ENCODE measurements at places on chromosomes 4 and X.

GRCh38 chrX:119970574-119970973, 27.0 kb upstream of the NKAP start:
- DNase-seq, result no peak

GRCh38 chr4:163284304-163284703, 48.1 kb downstream of the NPY1R start:
- no peak for DNase-seq

DNA sequence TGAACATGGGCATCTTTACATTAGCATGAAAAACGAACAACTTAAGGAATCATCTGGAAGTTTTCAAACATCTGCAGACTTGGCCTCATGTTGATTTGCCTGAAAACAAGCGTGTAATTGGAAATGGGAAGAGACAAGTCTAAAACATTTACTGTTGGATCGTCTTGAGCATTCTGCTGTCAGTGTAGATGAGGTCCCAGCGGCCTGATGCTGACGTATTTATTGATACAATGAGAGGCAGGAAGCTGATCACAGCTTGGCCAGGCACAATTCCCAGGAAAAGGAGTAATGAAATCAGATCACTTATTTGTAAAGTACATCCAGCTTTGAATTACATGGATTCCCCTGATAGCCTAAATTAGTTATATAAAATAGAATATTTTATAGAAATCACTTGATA, 210.6 kb downstream of the CLCN4 start:
- DNase-seq, result no peak

DNA sequence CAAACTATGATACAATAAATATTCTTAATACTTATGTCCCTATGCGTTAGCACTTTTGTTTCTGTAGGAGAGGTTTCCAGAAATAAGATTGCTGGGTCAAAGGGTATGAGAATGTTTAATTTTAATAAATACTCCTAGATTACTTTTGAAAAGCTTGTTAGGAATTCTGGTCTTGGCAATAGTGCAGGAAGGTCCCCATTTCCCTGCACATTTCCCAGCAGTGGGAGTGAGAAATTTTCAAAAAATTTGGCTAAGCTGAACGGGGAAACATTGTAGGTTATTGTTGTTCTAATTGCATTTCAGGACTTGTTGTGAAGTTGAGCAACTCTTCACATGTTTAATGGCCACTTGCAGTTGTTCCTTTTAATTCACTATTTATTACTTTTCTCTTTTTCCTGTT, 27.1 kb downstream of the IGFBP7 start:
- no peak for DNase-seq

DNA sequence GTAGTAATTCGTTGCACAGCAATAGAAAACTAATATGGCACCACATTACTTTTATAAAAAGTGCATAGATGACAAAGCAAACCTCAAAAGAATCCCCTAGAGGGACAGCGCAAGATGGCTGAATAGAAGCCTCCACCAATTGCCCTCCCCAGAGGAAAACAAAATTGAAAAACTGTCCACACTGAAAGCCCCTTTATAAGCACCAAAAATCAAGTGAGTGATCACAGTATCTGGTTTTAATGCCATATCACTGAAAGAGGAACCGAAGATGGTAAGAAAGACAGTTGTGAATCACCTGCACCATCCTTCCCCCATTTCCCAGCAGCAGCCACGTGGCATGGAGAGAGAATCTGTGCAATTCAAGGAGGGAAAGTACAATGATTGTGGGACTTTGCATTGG, 522.2 kb downstream of the GLUD2 start:
- DNase-seq, result no peak

GRCh38 chrX:72308566-72309296, 3.0 kb upstream of the CITED1 start:
- DNase-seq, result peak; percentile 83
